ENCODE measurements at places on chromosomes 13 and 19. TPM values are rescaled to one million over a fixed set of nuclear protein-coding genes. Genes with fewer than 3 reads are reported as not detected.
A peak's percentile ranks its signal among the peaks of the same experiment; 100 is the strongest.

GRCh38 chr19:15379083-15379998 lies at the start of gene AKAP8:
Gene AKAP8, minus strand, starts transcription at chr19:15379787. Its CDS starts 56 bp downstream, at chr19:15379731.
- DNase-seq = peak; percentile 99

DNA sequence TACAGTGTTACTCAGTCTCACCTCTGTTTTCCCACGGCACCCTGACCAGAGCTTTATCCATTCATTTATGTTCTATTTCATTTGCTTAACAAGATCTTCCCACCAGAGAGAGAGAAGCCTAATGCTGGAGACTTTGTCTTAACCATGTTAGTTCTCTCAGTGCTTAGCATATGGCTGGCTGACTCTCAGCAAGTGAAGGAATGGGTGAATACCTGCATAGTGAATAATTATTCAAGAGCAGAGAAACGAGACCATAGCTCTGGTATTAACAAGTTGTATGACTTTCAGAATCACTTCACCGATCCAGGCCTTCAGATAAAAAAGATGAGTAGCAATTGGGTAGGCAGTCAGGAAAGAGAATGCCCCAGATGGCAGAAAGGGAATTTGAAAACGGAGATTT lies 686.3 kb downstream of the LIG4 start:
- no peak for DNase-seq

GRCh38 chr13:48539550-48539949 lies 6.7 kb upstream of the RCBTB2 start:
- DNase-seq = no peak

- no peak for DNase-seq
These were observed 4.4 kb upstream of the PLEKHF1 start for GRCh38 chr19:29660835-29661234.

DNA sequence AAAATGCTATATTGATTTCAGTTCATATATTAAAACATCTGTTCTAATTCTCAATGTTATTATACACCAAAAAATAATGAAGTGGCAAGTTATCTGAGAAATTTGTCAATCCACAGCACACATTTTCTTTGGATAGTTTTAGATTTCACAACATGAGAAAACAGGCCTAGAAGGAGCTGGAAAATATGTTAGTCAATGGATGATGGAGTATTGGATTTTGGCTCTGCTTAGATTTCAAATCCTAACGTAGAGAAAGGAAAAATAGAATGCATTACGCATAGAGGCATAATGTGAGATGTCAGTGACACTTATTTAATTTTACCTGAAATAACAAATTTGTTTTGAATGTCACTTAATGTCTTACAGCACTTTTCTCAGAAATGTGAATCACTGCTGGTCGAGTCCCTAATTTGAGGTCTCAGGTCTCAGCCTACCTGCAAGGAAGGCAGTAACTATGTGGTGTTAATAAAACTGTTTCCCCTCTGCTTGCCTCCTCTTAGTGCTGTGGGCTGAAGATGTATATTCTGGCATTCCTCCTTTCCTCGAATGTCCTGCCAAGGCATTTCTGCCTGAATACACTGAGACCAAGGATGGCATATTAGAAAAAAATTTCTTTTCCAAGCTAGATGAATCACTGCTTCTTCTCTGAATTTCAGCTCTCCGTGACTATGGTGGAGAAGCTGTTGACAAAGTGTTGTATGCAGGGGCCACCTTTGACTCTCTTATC lies 232.4 kb downstream of the POSTN start:
- no peak for DNase-seq

DNA sequence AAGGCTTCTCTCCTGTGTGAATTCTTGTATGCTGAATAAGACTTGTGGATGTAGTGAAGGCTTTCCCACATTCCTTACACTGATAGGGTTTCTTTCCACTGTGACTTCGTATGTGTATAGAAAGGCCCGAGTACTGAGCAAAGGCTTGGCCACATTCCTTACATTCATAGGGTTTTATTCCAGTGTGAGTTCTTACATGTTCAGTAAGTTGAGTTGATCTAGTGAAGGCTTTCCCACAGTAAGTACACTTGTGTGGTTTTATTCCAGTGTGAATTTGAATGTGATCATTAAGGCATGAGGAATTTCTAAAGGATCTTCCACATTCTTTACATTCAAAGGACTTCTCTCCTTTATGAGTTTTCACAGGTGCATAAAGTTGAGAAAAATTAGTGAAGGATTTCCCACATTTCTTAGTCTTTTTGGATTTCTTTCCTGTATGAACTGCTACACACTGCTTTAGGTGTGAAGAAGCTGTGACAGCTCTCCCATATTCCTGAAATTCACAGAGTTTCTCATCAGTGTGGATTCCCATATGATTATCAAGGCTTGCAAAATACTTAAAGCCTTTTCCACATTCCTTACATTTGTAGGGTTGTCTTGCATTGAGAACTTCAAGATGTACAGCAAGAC lies 10.4 kb downstream of the ZNF561 start:
- DNase-seq = no peak

DNA sequence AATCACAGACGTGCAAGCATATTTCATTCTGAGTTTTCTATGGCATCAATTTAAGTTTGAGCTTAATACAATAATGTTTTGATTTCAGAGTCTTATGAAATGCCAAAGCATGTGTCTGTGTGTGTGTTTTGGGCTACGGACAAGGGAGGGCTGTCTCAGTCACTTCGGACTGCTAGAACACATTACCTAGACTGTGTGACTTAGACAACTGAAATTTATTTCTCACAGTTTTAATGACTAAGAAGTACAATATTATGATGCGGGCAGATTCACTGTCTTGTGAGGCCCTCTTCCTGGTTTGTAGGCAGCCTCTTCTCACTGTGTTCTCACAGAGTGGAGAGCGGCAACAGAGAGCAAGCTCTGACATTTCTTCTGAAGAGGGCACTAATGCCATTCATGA lies 1202.0 kb downstream of the EFNB2 start:
- DNase-seq = no peak

GRCh38 chr19:55643003-55643886 lies at the start of gene ZNF581:
Gene ZNF581, plus strand, starts transcription at chr19:55643649. Its CDS starts 923 bp downstream, at chr19:55644572.
- no peak for DNase-seq

- peak; percentile 26 for DNase-seq
These were observed 16.1 kb upstream of the TPP2 start for GRCh38 chr13:102580552-102581169.

DNA sequence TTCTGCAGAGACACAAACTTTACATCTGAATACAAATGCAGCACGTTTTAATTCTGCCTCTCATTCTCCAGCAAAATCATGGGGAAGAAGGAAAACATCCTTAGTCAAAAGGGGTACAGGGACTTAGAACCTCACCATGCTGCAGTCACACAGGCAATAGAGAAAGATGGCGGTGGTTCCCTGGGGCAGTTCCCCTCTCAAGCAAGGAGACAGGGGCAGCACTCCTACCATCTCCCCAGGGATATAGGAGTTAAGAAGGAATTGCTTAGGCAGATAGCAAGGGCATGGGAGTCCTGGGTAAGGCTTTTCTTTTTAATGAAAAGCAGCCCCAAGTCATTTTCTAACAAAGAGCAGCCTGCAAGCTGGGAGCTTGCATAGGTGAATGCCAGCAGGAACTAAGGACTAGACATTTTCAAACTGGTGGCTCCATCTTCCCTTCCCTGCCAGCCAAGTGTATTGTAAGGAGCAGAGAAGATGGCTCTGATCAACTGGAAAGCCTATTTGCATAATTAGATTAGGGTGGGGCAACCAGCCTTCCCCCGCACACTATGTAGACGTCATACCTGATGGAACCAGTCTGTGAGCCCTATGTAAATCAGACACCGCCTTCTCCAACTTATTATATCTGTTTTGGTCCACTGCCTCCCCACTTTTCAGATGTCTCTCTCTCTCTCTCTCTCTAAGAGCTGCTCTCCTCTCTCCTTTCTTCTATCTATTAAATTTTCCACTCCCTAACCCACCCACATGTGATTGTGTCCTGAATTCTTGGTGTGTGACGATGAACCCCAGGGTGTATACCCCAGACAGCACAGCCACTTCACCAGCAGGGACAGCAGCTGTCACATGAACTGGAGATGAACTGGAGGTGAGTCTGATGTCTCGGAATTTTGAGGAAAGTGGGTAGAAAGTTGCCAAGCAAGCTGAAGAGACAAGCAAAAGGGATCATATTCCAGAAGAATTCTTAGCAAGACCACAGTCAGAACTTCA lies 514.5 kb downstream of the IRS2 start:
- DNase-seq = no peak

- no peak for DNase-seq
These were observed 688 bp upstream of the ZNF71 start for GRCh38 chr19:56594446-56594782.

- DNase-seq = no peak
These were observed 893.4 kb upstream of the MIR17HG start for GRCh38 chr13:90454002-90454636.

DNA sequence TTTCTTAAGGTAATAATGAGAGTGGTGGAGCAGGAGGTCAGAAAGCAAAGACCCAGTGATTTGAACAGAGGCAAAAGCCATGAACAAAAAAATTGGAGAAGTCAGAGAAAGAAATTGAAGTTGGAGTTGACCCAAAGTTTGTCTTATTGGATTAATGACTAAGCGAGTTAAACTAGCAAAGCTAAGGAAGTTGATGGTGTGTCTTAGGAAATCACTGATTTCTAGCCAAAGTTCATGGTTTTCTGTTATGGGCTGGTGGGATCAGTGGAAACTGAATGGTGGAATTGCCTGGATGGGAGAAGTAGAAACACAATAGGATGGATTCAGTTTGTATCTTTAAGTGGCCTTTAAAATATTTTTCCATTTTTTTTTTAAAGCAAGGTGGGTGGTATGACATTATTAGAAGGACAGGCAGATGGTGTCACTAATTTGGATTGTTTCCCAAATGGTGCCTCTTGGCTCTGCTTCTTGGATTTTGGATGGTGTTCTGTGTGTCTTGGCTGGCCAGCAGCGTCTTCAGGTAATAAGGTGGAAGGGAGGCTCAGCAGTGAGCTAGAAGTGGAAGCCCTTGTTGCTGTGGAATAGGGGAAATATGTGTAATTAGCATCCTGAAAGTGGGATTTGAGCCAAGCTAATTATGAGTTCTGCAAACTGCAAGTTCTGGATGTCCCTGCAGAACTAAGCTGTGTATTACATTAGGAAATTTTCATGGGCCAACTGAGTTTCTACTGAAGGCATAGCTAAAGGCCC lies 302.9 kb downstream of the LMO7 start:
- no peak for DNase-seq

- DNase-seq = no peak
These were observed 211.4 kb downstream of the KCNRG start for GRCh38 chr13:50226515-50227155.

- no peak for DNase-seq
These were observed 15.7 kb downstream of the COMMD6 start for GRCh38 chr13:75521956-75522355.

Gene IGFL2
- 0.61 TPM for total RNA-seq

Gene SUPT20H
- total RNA-seq = 31.3 TPM

Gene SLC25A23
- 6.0 TPM for total RNA-seq

Gene MRPL4
- total RNA-seq = 35.6 TPM

All from thymus (tissue), 14 donors.